Fibroblast of villous mesenchyme (primary cell): ENCODE measurements at places on chromosomes 3 and 15. TPM values are rescaled to one million over a fixed set of nuclear protein-coding genes. Genes with fewer than 3 reads are reported as not detected.

DNA sequence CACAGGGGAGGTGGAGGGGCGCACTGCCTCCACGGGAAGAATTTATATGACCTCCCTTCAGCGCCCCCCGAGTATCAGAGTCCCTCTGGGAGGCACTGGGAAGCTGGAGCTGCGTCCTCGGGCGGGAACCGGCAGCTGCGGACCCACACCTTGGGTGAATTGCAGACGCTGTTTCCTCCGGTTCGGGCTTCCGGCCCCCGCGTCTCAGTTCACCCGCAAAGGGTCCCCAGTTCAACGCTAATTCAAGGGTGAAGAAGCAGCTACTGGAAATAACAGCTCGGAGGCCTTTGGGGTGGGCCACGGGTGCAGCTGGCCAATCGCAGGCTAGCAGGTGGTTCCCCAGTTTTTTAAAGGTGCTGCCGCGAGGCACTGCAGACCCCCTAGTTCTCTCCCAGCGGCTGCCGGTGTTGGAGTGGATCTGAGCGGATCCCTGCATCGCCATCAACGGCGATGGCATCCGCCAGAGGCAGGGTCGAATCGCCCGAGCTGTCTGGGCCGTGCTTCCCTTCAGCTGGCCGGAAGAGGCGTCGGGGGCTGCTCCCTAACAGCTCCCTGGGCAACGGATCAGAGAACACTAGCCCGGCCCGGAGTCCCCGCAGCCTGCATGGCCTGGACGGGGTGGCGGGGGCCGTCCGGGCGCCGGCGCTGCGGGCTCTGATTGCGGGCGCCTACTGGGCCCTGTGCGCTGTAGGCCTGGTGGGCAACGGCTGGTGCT is 19.4 kb upstream of the ADAMTS7 start:
- no peak for DNase-seq

DNA sequence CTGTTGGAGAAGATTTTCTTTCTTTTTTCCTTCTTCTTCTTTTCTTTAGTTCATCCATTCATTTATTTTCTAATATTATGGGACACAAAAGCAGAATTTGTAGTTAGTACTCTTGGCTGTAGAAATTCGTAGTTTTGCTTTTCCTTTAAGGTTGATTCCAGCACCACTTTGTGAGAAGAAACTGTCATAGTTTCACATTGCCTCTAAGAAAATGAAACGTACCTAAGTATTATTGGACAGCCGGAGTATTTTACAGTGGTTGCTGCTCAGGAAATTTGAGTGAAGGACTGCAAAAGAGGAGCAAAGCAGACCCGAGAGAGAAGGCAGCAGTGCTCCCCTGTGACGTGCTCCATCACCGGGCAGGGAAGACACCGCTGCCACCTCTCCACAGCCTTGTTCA is 48.1 kb downstream of the PLCL2 start:
- no peak for DNase-seq

DNA sequence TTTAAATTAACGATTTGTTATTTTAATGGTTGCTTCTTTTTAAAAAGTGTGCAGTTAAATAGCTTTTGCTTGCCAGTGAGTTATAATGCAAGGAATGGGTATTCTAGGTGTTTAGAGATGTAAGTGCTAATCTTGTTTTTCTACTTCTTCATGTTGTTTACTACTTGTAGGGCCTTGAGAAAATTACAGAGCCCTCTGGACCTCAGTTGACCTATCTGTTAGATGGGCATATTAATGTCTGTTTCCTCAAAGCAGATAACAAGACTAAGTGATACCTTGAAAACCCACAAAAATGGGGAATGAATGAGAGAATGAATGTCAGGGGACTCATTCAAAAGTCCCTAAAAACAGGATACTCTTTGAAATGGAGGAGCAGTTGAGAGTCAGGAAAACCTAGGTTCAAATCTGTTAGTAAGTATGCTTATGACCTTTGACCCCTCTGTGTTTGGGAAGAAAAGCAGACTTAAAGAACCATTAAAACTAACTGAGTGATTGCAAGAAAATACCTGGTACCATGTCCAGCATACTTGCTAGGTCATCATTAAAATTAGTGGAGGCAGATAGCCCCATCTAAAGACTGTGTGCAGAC is 419.5 kb downstream of the EDEM1 start:
- no peak for DNase-seq

GRCh38 chr15:66720206-66721010 is 18.4 kb downstream of the SMAD6 start:
- peak; percentile 36 for DNase-seq

DNA sequence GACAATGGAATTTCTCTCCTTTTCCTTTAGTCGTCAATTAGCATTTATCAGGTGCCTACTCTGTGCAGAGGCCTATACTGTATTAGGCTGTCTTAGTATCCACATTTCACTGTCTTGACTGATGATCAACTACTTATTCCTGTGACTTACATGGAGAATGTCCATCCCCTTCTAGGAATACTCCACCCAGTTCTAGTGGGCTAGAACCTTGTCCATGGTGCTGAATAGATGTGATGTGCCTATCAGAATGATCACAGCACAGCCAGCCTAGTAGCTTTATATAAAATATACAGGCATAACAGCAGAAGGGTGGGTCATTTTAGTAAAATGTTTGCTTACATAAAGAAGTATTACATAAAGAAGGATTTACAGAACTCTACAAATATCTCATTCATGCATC is 621.4 kb downstream of the PDCD6IP start:
- DNase-seq = no peak

The TM4SF1 gene
- total RNA-seq = 52.2 and 80.3 TPM in 2 replicates

DNA sequence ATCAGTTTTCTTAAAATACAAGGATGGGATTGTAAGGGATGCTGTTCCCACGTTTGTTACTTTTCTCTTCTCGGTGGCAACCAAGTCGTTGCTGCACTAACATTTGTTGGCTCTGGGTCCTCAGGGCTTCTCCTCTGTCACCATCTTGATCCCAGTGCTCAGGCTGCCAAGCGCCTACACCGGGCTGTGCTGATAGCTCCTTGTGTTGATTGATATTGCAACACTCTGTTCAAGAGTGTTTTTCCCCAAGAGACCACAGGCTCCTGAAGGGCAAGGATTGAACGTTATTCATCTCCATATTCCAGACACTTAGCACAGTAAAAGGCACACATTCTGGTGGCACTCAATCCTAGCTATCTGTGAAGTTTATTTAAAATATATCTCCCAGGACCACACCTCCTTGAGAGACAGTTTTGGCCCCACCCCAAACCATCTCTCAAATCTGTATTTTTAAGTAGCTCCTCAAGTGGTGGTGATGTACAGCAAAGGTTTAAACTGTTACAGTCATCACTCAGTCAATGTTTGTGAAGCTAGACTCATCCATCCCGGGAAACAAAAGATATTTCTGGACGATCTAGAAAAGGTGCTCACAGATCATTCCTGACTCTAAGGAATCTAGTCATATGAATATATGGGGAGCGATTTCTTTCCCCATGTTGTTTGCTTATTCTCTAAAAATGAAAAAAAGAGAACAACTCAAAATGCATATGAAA is 38.5 kb upstream of the FOXP1 start:
- DNase-seq = no peak

DNA sequence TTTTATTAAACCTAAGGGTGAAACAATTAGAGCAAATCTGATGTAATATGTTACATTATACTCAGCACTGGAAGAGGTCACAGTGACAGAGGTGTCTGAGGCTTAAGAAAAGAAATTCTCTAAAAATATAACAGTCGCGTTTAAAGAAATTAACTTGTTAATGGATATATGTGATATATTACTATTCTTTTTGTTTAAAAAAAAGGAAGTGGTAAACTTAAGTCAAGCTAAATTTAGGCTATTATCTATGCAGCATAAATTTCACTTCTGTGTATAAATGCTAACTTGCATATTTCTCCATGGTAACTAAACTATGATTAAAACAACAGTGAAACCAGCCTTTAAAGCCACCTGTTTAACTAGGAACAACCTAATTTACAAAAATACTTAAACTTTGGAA is 191.3 kb downstream of the FOXP1 start:
- no peak for DNase-seq

DNA sequence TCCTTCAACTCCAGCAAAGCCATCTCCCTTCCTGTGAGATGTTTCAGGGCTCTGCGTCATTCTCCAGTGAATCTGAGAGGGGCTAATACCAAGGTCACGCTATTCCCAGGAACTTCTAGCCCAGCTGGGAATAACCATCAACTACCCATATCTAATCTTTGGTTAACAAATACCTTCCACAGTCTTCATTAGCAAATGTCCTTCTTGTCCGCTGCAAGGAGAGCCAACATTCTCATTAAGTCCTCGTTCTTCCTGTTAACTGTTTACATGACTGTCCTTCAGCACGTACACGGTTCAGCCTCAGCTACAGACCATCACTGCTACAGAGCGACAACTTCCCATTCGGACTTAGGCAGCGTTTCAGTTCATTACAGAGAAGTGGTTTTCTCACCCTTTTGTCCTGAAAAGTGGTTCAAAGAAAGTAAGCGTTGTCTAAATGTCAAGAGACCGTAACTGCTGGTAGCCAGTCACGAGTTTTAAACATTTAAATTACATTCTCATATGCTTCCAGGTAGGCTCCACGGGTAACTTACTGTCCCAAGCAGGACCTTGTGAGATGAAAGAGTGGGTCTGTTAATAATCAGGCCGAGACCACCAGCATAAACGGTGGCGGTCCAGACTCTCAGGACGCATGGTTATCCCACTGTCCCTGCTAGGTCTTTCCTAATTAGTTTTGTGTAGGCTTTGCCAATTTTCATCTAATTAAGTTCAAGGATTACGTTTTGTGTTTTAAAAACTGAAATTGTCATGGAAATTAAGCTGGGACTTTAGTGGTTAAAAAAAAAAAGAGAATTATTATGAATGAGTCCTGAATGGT is 63.8 kb downstream of the CHSY1 start:
- DNase-seq = peak; percentile 100

GRCh38 chr3:132804498-132804897 is 82.3 kb upstream of the NPHP3 start:
- DNase-seq = no peak

The SERINC4 gene
- under 0.01 TPM in 1 of 2 replicates, not detected in the other for total RNA-seq

The C2CD4B gene
- not detected in 2 replicates for total RNA-seq
